ENCODE measurements at places on chromosomes 2 and 18.

DNA sequence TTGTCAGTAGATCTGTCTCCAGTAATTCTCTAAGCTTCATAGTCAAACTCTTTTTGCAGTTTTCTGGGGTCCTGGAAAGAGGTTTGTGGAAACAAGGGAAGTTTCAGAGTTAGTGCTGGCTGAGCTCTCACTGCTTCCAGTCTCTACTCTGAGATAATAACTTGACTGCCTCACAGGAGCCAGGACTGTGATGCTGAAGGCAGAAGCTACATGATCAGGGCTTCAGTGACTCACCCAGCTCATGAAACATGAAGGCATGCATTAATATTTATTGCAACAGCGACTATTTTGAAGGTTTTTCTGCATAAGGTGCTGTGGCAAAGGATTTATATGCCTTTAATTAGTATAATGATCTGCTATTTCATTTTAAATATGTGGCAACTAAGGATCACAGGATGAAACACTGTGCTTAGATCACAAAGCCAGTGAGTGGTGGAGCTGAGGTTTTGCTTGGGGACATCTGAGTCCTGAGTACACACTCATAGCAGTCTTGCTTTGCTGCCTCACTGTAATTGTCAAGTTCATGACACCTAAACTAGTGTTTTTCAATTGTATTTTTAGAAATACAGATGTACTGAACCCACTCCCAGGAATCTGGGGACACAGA lies 448.4 kb upstream of the GCFC2 start:
- DNase-seq: no peak

GRCh38 chr2:113173542-113174375 lies at the start of gene PSD4:
TSS of gene PSD4 (plus strand) at chr2:113173971. CDS start at chr2:113182457, 8,486 bp downstream.
- DNase-seq: peak; percentile 86

DNA sequence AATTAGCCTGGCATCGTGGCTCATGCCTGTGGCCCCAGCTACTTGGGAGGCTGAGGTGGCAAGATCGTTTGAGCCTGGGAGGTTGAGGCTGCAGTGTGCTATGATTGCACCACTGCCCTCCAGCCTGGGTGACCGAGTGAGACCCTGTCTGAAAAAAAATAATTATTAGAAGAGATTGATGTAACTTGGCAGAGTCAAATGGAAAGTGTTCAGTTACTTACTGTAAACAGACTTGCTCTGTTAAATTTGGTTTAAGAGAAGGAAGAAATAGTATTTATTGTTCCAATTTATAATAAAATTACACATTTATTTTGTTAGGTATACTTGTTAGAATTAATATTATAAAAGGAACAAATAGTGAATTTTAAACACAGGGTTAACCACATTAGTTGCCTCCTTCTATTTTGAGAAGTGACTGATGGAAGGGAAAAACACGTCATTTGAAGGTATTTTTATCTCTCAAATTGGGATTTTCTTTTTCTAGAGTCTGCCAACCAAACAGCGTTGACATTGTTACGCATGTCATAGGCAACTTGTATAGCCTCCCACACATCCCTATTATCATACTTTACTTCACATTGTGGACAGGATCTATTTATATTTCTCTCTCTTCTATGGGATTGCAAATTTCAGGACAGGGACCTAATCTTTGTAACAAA lies 118.8 kb upstream of the B3GNT2 start:
- DNase-seq: no peak

DNA sequence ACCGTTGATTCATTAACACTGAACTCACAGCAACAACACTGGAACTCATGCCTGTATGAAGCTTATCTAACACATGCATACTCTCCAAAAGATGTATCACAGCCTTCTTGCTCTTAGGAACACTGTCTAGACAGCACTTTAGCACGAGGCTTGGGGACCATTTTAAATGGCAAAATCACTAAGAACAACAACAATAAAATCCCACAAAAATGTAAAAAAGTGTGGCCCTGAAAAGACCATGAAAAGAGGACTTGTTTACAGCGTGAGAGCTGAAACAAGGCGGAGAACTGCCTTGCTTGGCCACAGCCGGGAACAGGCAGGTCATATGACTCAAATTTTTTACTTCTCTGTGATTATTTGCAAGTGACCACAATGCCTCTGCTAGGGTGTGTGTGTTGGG lies 48.1 kb downstream of the CHN1 start:
- no peak for DNase-seq

DNA sequence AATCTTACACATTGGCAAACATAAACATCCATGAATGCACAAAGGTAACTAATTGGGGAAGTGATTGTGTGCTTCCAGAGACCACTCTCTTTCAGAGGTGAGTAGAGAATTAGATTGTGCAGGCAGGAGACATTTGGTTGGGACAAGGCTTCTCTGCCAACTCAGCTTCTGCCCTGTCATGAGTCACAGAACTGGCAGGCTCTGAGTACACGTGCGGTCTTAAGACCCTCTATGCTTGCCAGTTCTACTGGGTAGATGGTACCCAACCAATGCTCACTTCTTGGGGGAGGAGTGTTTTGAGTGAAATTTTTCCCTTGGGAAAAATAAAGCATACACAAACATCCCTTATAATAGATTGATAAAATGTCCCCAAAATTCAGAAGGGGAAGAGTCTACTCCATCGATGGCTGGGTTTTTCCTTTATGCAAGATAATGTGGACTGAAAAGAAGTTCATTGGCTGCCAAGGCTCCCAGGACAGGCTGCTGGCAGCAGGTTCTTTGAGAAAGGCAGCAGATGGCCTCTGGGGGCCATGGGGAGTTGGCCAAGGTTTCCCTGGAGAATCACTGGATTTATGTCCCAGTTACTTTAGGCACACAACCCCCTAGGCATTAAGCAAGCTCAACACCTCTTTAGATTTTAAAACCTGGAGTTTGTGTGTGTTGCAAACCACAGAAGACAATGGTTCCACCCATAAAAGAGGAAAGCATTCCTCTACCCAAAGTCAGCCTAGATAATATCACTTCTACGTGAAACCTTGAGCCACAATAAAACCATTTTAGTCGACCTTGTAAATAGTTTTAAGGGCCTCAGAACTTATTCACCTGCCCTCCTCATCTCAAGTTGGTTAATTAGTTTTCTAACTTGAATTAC lies 417.0 kb downstream of the TXNL1 start:
- no peak for DNase-seq

DNA sequence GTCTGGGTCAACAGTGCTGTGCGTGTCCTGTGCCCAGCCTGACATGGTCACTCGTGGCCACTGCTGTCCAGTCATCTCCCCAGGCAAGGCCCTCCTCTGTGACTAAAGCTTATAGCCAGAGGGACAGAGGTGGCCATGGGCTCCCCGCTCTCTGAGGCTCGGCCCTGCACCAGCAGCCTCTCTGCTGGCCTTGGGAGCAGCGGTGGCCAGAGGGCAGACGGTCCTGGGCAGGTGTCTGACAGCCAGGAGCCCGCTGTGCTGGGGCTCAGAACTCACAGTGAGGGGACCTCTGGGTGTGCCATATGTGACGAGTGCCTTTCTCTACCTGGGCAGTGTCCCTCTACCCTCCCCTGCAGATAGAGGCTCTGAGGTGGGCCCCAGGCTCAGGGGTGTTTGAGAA lies 98.7 kb downstream of the FAM210A start:
- DNase-seq: no peak

DNA sequence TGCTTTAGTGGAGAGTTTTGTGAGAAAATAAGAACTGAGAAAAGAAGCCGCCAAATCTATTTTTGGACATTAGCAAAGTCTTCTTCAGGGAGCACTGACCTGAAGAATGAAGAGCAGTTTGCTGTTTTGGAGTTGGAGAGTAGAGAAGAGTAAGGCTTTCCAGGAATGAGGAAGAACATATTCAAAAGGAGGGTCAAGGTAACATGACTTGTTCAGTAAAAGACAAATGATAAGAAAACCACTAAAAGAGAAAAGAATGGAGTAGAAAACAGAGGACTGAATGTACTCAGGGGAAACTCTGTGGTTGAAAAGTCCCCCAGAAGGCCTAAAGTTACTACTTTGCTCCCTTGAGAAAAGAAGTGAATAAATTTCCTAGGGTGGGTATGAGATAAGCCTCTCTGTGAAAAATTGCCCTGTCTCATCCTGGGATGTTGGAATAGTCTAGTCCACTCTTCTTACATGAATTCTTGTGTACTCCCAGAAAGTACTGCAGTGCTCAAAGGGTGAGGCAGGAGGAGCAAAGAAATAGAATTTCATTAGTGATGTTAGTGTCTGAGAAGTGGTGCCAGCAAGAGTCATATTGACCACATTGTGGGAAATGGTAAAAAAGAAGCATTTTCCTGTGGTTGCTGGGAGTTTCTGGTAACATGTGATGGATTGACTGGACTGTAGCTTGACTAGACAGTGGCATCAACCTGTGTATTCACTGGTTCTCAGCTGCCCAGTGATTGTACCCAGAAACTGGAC lies 27.8 kb downstream of the MBD5 start:
- no peak for DNase-seq

DNA sequence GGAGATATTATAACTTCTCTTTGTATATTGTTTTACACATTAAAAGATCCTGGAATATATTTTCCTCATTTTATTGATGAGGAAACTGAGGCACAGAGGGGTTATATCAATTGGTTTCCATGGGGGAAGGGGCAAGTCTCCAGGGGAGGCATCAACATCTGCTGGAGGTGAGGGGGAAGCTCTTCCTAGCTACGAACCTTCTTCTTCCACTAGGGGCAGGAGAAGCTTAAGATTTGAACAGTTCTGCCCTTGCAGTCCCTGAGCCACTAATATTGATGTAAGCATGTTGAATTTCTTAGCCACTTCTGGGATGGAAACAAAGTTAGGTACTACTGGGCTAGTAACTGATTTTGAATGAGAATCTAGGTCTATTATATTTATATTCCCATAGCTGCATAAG lies 140.1 kb upstream of the AQP4 start:
- no peak for DNase-seq

DNA sequence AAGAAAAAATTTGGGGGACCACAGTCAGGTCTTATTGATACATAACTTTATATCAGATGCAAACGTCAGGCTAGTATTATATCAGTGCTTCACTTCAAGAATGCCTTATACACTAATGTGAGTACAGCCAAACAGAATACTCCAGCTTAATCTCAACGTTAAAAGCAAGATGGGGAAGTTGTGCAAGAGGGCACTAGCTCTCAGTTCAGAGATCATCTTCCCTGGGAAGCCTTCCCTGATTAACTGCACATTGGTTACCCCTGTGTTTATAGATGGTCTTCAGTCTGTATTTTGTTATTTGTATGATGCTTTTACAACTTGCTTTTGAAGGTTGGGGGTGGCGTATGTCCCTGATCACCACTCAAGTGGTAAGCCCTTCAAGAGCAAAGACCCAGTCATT lies 11.4 kb downstream of the EPAS1 start:
- DNase-seq: no peak

GRCh38 chr18:21105936-21106335 lies 5.7 kb downstream of the ROCK1 start:
- DNase-seq: no peak

DNA sequence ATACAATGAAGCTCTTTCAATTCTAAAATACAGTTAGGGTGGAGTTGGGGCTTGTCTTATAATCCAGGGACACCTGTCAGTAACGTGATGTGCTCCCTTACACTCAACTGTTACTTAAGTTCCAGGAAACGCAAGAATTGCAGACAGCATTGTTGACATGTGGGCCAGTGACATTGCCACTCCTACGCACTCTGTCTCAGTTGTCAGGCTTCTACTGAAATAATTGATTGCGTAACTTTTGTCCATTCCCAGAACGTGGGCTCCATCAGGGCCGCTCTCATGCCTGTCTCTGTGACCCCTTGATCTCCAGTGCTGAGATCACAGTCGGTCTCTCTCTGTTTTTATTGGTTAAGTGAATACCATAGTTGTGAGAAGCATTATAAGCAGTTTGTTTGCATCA lies 487.8 kb downstream of the GALR1 start:
- DNase-seq: no peak

GRCh38 chr2:24566630-24567029 lies 75.6 kb downstream of the NCOA1 start:
- DNase-seq: no peak

GRCh38 chr2:72220170-72220569 lies 72.5 kb upstream of the CYP26B1 start:
- no peak for DNase-seq

- no peak for DNase-seq
Observed at GRCh38 chr2:50538147-50538546, 493.8 kb downstream of the NRXN1 start.

DNA sequence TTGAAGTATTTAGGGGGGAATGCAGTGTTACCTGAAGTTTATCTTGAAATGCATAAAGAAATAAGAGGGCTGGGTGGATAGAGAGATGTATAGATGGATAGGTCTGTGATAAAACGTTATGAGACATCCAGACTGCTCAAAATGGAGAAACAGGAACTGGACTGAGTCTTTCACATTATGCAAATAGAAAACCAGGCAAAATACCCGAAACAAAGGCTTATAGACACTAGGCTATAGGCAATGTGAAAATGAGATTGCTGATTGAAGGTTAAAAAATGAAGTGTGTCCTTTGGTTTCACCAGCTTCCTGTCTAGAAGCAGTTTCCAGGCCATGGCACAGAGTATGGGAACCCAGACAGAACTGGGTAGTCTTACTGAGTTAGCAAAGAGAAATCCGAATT lies 24.9 kb upstream of the SLC3A1 start:
- DNase-seq: no peak

GRCh38 chr2:230443541-230443940 lies 27.5 kb downstream of the SP100 start:
- no peak for DNase-seq

GRCh38 chr2:230680463-230681170 lies 32.0 kb upstream of the CAB39 start:
- no peak for DNase-seq

DNA sequence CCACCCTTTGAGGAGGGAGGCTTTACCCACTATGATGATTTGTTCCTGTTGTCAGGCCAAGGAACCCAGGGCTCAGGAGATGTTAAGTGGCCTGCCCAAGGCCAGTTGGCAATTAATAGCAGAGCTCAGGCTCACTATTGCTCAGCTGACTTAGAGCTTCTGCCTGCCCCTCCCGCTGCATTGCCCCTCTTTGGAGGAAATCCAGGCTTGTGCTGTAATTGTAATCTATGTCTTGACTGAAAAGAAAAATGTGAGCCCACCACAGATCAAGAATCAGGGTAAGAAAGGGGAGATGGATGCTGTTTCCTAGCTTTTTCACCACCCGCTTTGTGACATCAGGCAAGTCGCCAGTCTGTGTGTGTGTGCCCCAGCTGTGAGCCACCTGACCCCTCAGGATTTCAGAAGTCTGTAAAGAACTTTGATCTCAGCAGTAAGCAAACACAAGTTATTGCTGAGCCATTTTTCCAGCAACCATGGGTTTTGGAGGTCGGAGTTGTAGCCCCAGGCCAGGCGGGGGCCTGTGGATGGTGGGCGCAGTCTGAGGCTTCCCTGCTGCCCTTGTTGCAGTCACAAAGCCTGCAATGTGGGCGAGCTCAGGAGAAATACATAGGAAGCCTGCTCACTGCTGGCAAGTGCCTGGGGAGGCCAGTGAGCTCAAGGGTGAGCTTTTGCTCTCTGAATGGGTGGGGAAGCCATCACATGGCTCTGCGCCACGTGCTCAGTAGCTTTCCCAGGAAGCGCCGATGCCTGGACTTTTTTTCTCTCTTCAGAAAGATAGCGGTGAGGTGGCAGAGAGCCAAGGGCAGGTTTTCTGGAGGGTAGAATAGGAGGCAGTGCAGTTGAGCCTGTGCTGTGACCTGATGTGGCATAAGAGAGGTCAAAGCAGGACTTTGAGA lies 6.1 kb downstream of the CABLES1 start:
- DNase-seq: no peak
